ENCODE measurements at places on chromosomes 5 and 9.

DNA sequence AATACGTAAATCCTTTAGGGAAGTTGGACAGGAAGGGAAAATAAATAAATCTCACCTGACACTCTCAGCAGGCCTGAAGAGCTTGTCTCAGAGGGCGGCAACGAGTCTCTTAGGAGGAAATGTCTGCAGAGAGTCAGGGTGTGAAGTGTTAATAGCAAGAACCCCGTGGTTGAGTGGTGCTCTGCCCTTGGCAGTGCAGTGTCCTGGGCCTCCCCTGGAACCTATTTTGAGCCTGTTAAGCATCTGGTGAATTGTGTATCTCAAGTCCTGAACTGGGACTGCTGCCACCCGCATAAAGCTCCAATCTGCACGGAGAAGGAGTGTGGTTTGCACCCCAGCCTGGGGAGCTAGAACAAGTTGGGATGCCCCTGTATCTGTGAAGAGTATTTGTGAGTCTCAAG is 211.8 kb downstream of the GOLPH3 start:
- no peak for DNase-seq

- no peak for DNase-seq
Measured at GRCh38 chr9:81522716-81523551, 166.4 kb downstream of the TLE1 start.

DNA sequence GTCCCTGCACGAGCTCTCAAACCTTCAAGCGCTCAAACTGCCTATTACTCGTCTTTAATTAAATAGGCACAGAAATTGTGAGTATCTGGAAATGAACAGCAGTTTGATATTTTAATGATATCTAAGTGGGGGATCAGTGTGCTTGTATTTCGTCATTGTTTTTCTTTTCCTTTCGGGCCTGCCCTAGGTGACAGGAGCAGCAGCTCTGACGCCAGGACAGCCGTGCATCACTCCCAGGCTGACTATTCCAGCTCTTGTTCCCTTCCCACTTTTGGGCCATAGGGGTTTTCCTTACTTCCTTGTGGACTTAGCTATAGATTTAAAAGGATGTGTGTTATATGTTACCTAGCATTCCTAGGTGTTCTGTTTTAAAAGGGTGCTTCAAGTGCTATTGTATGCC is 9.5 kb downstream of the BNIP1 start:
- no peak for DNase-seq

GRCh38 chr5:60701321-60701968 is 1.5 kb upstream of the DEPDC1B start:
- no peak for DNase-seq

- no peak for DNase-seq
Measured at GRCh38 chr5:171706736-171707441, 78.7 kb upstream of the SMIM23 start.

DNA sequence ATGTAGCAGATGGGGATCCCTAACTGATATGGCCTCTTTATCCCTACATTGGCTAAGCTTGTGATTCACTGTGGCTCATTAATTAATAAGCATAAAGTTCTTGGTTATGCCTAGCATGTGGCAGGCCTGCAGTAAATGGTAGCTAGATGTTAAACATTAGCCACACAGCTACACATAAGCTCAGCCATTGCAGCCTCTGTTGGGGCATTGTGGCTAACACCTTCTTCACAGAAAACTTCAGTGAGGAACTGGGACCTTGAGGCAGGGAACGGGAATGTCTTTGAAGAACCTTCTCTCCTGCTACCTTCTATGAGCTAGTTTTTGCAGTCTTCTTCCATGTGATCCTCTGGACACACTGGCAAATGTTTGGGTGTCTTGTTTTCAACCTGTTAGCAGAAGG is 338.2 kb downstream of the NTRK2 start:
- no peak for DNase-seq

DNA sequence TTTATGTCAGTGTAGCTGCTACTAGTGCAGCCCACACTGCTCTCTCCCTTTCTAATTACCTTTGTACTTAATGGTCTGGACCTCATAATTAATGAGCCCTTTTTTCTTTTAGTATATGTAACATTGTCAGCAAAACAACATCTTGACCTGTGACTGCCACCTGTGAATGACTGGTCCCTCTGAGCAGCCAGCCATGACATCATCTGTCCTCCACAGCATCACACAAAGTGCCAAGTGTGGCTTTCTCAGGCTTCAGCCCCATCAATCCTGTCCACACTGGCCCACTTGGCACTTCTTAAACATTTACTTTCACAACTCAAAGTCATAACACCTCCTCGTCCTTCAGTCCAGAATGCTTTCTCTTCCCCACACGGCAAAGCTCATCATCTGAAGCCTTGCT is 104.7 kb downstream of the GPR21 start:
- no peak for DNase-seq

- DNase-seq, result no peak
Measured at GRCh38 chr5:156149213-156149612, 177.8 kb upstream of the SGCD start.

DNA sequence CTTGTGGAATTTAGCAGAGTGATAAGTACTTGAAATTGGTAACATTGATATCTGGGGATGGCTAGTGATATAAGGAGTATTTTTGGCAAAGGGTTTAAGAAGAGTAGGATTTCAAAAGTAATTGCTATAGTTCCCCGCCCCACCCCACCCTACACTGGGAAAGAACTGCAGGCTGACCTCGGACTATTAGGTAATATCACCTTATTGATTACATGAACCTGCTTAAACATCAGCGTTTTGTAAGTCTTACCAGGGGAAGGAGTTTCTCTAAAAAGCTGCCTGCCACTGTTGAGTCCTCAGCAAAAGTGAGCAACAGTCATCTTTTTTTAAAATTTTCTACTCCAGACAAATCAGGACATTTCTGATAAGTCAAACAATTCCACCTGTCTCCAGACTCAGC is 337.3 kb downstream of the DTWD2 start:
- no peak for DNase-seq

- no peak for DNase-seq
Measured at GRCh38 chr9:32707326-32707725, 71.9 kb upstream of the TAF1L start.

Data from HS-5 (cell line).